ENCODE measurements at places on chromosomes 4 and X.
A peak's percentile ranks its signal among the peaks of the same experiment; 100 is the strongest.

GRCh38 chrX:9846631-9847030 is 60.4 kb downstream of the SHROOM2 start:
- no peak for DNase-seq

DNA sequence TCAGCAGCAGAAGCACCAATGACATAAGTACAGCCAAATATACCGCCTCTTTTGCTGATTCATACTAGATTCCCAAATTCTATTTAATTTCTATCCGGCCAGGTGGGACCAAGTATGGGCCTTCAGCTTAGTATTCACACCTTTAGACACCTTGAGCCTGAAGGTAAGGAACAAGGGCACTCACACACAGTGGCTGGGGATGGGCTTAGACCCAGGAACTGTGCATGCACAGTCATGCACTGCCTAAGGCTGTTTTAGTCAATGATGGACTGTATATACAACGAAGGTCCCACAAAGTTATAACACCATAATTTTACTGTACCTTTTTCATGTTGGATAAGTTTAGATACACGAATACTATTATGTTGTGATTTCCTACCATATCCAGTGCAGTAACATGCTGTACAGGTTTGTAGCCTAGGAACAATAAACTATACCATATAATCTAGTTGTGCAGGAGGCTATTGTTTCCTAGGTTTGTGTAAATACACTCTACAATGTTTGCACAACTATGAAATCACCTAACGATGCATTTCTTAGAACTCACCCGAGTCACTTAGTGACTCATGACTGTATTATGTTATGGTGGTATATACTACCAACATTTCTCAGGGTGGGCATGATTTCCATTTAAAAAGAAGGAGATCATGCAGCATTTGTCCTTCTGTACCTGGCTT is 9.7 kb upstream of the CLNK start:
- DNase-seq: no peak

GRCh38 chrX:108316456-108316855 is 121.8 kb downstream of the COL4A6 start:
- DNase-seq: no peak

- peak; percentile 96 for DNase-seq
Observed at GRCh38 chr4:11428899-11429698, 405 bp upstream of the HS3ST1 start.

GRCh38 chr4:145299380-145300076 is 119.1 kb upstream of the OTUD4 start:
- DNase-seq: peak; percentile 44

DNA sequence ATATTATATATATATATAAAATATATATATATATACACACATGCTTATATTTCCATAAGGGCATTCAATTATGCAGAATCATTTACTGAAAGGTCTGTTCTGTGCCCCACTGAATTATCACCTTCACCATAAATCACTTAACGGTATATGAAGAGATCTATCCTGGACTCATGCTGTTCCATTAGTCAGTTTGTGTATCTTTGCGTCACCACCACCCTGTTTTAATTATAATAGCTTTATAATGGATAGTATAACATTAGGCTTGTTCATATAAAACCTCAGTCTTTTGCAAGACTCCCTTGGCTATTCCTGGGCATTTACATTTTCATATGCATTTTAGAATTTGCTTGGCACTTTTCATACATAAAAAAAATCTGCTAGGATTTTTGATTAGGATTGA is 19.1 kb downstream of the WDR17 start:
- DNase-seq: no peak

GRCh38 chr4:147709999-147710398 is 21.9 kb upstream of the ARHGAP10 start:
- DNase-seq: no peak

DNA sequence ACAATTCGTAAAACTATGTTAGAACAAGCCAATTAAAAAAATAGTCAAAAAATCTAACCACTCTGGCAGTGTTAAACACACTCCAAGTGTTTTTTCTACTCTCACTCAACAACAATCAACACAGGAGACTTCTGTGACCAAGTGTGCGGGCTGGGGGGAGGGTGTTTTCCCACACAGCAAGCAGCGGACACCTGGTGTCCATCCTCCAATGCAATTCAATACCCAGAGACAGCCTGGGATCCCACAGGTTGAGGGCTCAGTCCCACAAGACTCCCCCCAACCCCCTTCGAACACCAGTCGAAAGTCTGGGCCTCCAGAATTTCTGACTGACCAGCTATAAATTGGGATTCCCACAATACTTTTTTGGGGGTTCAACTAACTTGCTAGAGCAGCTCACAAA is 8.3 kb upstream of the PIM2 start:
- no peak for DNase-seq

DNA sequence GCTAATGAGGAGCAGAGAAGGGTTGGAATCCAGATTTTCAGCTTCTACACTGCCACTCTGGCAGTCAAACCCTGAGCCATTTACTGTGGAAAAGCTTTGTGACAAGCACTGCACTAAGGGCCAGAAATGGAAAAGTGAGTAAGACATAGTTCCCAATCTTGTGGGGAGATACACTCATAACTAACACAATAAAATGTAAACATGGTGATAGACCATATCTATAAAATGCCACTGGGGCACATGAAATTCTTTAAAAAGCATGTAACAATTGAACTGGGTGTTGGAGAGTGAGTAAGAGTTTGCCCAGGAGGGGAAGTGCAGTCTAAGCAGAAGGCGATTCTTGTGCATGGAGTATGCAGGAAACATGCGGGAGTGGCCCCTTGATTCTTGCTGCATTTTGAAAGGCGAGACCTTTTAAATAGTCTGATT is 32.0 kb upstream of the ANXA5 start:
- no peak for DNase-seq

DNA sequence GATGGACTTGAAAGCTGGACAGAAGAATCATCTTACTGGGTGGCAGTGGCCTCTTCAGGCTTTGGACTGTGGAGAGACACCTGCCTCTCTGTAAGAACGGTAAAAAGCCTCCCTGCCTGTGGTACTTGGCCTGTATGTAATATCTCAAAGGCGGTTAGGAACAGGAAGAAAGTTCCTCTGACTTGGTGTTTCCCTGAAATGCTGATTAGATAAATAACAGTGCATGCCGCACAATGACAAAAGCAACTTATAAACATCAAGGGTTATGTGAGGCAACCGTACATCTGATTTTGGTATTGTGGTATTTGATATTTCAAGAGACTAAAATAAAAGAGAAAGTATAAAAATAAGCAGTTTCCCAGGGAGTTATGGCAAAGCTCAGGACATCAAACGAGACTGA is 92.4 kb upstream of the SORBS2 start:
- DNase-seq: no peak

DNA sequence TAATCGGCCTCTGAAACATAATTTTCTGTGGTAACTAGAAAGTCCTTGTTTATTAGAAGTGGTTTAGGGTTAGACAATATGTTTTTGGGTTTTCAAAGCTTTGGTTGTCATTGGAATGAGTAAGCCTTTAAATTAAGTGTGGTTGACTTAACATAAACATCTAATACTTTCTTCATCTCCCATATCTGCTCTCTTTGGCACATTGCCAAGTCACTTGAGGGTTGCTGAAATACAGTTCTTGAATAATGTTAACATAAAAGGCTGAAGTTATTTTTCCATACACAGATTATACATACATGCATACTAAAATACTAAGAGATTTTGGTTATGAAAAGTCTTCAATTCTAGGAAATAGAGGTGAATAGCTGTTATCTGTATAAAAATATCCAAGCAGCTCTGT is 241.7 kb upstream of the BMP3 start:
- no peak for DNase-seq

DNA sequence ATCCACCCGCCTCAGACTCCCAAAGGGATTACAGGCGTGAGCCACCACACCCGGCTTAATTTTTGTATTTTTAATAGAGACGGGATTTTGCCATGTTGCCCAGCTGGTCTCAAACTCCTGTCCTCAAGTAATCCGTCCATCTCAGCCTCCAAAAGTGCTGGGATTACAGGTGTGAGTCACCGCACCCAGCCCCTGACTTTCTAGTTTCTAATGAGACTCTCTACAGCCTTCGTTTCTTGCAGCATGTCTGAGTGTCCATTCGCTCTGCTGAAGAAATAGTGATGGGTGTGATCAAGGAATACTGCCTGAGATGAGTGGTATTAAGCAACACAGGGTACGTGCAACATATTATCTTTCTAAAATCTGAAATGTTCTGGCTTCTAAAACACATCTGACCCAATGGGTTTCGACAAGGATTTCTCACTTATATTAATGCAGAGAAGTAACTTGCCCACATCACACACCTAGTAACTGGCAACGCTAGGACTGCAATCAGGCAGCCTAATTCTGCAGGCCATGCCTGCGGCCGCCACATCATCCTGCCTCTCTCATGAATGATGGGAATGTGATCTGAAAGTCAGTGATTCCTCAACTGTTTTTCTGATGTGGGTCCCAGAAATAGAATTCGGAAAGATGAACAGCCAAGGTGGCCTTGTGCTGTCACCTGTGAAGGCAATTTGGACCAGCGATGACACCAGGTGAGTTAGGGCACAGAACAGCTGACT is 74.3 kb downstream of the RBM47 start:
- DNase-seq: no peak

DNA sequence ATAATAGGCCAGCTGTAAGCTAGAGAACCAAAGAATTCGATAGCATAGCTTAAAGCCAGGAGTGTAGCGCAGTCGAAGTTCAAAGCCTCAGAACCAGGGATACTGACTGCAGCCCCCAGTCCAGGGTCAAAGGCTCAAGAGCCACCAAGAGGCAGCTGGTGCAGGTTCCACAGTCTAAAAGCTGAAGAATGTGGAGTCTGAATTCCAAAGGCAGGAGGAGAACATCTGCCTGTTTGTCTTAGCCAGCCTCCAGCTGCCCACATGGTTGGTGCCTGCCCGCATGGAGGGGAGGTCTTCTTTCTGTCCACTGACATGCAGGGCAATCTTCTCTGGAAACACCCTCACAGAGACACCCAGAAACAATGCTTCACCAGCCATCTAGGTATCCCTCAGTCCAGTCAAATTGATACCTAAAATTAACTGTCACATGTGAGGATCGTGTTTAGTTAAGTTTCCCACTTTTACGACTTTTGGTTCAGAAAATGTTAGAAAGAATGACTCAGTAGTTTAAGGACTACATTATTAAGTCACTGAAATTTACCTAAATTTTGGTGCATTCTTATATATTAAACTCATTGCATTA is 52.8 kb upstream of the RHOH start:
- no peak for DNase-seq

DNA sequence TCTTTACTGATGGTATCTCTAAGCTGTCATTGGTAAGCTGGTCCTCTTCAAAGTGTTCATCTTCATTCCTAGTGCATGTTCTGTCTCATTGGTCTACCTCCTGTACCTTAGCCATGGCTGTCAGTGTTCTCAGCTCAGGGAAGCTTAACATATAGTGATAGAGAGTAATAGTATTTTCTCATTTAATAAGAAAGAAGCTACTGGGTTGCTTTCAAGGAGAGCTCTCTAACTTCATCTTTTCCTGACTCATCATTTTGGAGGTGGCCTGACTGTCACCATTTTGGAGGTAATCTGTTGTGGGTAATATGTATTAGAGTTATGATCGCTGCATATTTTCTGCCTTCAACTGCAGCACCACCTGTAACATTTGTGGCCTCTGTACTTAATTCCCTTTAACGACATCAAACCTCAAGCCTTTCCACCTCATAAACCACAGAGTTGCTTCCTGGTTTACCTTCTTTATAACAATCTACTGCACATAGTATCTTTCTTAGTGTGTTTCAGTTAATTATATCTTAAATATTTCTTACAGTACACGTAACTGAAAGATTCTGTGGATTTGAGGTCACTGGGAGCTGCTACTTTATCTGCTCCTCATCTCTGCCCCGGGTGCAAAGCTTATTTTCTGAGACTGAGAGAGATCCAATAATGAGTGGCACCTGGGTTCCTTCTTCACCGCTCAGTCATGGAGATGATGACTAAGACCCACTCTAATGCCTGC is 474.0 kb upstream of the TECRL start:
- no peak for DNase-seq

GRCh38 chr4:159152181-159152580 is 49.3 kb downstream of the RAPGEF2 start:
- no peak for DNase-seq

- peak; percentile 28 for DNase-seq
Observed at GRCh38 chr4:105140684-105141490, 5.8 kb upstream of the TET2 start.

GRCh38 chr4:48546336-48546735 is 56.3 kb downstream of the ZAR1 start:
- DNase-seq: peak; percentile 76

- DNase-seq: no peak
Observed at GRCh38 chr4:93147524-93148212, 680.9 kb upstream of the ATOH1 start.

GRCh38 chrX:67892401-67892800 is 348.6 kb downstream of the AR start:
- DNase-seq: peak; percentile 1

- DNase-seq: no peak
Observed at GRCh38 chrX:123222920-123223319, 38.8 kb downstream of the GRIA3 start.

DNA sequence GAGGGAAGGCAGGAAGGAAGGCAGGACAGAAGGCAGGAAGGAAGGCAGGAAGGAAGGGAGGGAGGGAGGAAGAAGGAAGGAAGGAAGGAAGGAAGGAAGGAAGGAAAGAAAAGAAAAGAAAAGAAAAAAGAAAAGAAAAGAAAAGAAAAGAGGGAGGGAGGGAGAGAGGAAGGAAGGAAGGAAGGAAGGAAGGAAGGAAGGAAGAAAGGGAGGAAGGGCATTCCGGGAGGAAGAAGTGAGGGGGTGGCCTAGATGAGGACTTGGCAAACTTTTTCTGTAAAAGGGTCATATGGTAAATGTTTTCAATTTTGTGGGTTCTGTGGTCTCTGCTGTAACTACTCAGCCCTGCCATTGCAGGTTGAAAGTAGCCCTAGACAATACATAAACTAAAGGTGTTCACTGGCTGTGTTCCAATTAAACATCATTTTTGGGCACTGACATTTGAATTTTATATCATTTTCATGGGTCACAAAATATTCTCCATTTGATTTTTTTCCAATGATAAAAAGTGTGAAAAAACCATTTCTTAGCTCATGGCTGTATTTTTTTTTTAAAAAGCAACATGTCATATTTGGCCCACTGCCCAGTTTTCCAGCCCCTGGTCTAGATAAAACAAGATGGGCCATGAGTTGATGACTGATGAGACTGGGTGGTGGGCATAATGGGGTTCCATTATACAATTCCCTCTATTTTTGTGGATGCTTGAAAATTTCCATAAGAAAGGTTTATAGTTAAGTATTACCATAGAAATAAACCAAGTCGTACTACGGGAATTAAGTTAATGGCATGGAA is 3.1 kb downstream of the ZNF630 start:
- no peak for DNase-seq

Data from Kasumi-1 (cell line).